ENCODE measurements at places on chromosomes 5 and 9. TPM values are rescaled to one million over a fixed set of nuclear protein-coding genes. Genes with fewer than 3 reads are reported as not detected.

ZNF354B gene
- 11.0 TPM for total RNA-seq

PCDHGA11 gene
- total RNA-seq: 2.1 TPM

C7 gene
- total RNA-seq: not detected

RALGPS1 gene
- total RNA-seq: 4.7 TPM

MAP1B gene
- total RNA-seq: 15.4 TPM

GM2A gene
- 95.7 TPM for total RNA-seq

PCDHGA12 gene
- 2.2 TPM for total RNA-seq

PRRT1B gene
- not detected for total RNA-seq

SHOC1 gene
- total RNA-seq: 0.07 TPM

CDHR2 gene
- total RNA-seq: under 0.01 TPM

PCDHA13 gene
- 2.6 TPM for total RNA-seq

KCNN2 gene
- total RNA-seq: under 0.01 TPM

OR13C4 gene
- not detected for total RNA-seq

CYLC2 gene
- not detected for total RNA-seq

ADGRV1 gene
- total RNA-seq: 3.1 TPM

FOXD4L3 gene
- total RNA-seq: 0.21 TPM

QRFP gene
- not detected for total RNA-seq

MZB1 gene
- total RNA-seq: 0.34 TPM

SGCD gene
- not detected for total RNA-seq

TMEM174 gene
- not detected for total RNA-seq

KIF27 gene
- total RNA-seq: 9.0 TPM

IL17B gene
- total RNA-seq: not detected

ACOT12 gene
- not detected for total RNA-seq

SMU1 gene
- 38.0 TPM for total RNA-seq

ARHGEF37 gene
- total RNA-seq: 41.8 TPM

PCDHB12 gene
- total RNA-seq: 0.28 TPM

SPINK4 gene
- not detected for total RNA-seq

SREK1 gene
- 88.7 TPM for total RNA-seq

SOHLH1 gene
- not detected for total RNA-seq

GADD45G gene
- 0.43 TPM for total RNA-seq
